Activated naive CD4-positive, alpha-beta T cell treated with anti-CD3 and anti-CD28 coated beads, Interleukin-2, amount 50 U/mL, for 72 hours (primary cell): ENCODE measurements at places on chromosomes 13 and 19.

GRCh38 chr19:5220361-5220760 lies 120.3 kb downstream of the PTPRS start:
- DNase-seq: no peak

- no peak for DNase-seq
Observed at GRCh38 chr13:38535261-38535660, 151.6 kb upstream of the FREM2 start.

- DNase-seq: no peak
Observed at GRCh38 chr19:5080030-5080654, 111.2 kb downstream of the KDM4B start.

DNA sequence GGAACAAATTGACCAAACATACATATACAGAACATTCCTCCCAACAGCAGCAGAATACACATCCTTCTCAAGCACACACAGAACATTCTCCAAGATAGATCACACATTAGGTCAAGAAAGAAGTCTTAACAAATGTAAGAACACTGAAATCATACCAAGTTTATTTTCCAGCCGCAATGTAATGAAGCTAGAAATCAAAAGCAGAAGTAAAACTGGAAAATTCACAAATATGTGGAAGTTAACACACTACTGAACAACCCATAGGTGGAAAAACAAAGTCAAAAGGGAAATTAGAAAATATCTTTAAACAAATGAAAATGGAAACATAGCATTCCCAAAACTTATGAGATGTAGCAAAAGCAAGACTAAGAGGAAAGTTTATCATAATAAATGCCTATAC lies 692.6 kb downstream of the DIAPH3 start:
- DNase-seq: no peak

GRCh38 chr19:33758541-33759013 lies 38.1 kb upstream of the KCTD15 start:
- DNase-seq: no peak

- DNase-seq: no peak
Observed at GRCh38 chr13:34847766-34848165, 94.3 kb upstream of the NBEA start.
